GM23248 (cell line): ENCODE measurements at places on chromosomes 13 and 19. TPM values are rescaled to one million over a fixed set of nuclear protein-coding genes. Genes with fewer than 3 reads are reported as not detected.

- peak; percentile 99 for DNase-seq
Observed at GRCh38 chr19:7159105-7159933, 89.8 kb downstream of the ZNF557 start.

The MISP3 gene
- total RNA-seq = 1.3 TPM in 1 of 2 replicates, not detected in the other

DNA sequence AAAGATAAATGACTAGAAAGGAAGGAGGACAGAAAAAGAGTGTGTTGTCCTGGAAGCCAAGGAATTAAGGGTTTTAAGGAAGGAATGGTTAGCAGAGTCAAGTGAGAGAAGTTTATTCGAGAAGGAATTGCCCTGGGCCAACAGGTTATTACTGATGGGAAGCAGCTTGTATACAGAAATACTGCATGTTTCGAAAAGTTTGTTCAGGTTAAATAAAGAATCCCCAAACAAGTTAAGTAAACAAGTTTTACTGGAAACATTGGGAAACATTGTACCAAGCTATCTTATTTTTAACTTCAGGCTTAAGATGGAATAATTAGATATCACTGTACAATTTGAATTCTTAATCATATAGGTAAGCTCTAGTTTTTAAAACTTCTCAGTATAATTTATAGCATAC, 28.2 kb upstream of the FBXL3 start:
- DNase-seq = no peak

GRCh38 chr19:2099054-2099501, 2.4 kb downstream of the IZUMO4 start:
- DNase-seq = no peak

The CRX gene
- total RNA-seq = not detected in 2 replicates

The KLF5 gene
- total RNA-seq = 5.5 and 6.1 TPM in 2 replicates

DNA sequence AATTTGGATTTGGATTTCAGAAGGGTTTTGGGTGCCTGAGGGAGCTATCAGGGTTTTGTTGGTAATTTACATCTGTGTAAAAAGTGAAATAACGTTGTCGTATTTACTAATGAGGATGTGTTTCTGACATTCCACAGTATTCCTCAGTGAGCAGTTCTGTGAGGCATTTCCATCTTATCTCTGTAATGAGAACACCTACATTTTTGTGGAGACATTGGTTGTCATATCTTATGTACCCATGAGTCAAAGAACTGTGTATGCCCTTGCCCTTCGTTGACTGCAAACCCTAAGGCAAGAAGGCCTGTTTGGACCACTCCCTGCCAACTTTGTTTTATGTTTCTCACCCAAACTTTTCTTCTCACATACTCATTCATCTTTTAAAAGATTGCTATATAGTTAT, 14.2 kb upstream of the IL17D start:
- no peak for DNase-seq

DNA sequence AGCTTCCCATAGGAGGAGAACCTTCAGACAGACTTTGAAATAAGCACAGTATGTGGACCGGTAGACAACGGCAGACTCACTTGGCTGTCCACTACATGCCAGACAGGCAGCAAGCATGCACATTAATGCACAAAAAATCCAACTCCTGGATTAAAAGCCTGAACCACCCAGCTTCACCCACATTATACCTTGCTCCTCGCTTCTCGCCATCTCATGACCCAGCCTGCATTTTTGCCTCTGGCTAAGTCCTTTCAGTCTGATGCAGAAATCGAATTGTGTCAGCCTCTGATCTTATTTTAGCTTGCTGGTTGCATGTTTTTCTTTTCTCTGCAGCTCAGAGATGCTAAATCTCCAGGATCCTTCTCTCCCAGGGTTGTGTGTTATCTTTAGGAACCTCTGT, 358.7 kb downstream of the RFC3 start:
- DNase-seq = no peak

- DNase-seq = no peak
Observed at GRCh38 chr13:109990296-109990695, 203.9 kb upstream of the IRS2 start.

The ZNF571 gene
- 2.3 and 2.9 TPM in 2 replicates for total RNA-seq

- peak; percentile 79 for DNase-seq
Observed at GRCh38 chr19:28519952-28520861, 692.7 kb downstream of the UQCRFS1 start.

DNA sequence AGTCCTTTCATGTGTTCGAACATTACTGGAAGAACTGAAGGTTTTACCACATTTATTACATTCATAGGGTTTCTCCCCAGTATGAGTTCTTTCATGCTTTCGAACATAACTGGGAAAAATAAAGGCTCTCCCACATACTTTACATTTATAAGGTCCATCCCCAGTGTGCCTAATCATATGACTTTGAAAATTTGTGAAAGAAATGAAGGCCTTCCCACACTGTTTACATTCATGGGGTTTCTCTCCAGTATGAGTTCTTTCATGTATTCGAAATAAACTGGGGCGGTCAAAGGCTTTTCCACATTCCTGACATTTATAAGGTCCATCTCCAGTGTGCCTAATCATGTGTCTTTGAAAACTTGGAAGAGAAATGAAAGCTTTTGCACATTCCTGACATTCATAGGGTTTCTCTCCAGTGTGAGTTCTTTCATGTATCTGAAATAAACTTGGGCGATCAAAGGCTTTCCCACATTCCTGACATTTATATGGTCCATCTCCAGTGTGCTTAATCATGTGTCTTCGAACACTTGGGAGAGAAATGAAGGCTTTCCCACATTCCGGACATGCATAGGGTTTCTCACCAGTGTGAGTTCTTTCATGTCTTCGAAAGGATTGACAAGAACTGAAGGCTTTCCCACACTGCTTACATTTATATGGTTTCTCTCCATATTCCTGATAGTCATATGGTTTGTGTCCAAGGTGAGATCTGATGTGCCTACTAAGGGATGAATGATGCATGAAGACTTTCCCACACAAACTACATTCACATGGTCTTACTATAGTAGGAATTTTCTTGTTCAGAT, 24.0 kb downstream of the ZNF564 start:
- DNase-seq = peak; percentile 60

The ANKLE1 gene
- total RNA-seq = 0.54 and 1.4 TPM in 2 replicates

- DNase-seq = no peak
Observed at GRCh38 chr13:53123536-53123935, 94.9 kb downstream of the OLFM4 start.

- no peak for DNase-seq
Observed at GRCh38 chr13:31131470-31131961, 30.2 kb downstream of the HSPH1 start.

DNA sequence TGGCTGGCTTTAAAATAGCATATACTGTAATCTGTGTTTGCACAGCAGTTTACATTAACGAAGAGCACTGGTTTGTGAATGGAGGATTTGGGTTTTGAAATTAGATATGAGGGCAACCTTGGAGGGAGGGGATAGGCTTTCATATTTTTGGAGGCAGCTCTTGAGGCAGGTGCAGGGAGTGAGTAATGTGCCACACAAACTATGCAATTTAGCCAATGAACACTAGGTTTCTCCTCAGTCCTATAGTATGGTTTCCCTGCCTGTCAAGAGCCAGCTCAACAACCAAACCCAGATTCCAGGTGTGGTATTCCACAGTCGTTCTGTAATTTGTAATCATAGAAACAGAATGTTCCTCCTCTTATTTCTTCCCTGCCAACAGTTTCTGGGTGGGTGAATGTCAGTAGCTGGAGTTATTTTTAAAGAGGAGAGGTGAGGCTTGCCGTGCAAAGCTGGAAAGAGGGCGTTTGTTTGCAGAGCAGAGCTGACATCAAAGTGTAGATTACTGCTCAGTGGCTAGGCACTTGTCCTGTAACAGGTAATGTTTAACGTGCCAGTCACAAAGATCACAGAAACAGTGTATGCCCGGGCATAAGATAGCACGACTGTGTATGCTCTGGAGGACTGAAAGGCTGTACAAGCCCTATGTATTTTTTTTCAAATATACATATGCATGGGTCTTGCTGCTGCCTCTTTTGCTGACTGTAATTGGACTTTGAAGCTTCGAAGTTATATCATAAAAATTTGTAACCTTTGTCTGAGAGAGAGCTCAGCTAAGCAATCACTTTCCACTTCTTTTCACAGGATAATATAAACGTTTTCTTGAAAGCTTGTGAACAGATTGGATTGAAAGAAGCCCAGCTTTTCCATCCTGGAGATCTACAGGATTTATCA, 124.2 kb downstream of the LMO7 start:
- peak; percentile 32 for DNase-seq

DNA sequence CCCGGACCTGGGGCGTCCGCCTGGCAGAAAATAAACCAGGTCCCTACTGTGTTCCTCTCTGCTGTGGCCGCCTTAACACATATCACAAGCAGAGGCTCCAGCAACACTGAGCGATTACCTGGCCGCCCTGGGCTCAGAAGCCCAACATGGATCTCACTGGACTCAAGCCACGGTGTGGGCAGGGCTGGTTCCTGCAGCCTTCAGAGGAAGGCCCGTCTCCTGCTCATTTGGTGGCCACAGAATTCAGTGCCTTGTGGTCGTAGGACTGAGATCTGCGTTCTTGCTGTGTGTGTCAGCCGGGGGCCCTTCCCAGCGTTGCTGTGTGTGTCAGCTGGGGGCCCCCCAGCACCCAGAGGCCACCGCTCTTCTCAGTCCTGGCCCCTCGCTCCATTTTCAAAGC, 30.2 kb downstream of the C2CD4C start:
- DNase-seq = no peak

The AMH gene
- not detected in 2 replicates for total RNA-seq

DNA sequence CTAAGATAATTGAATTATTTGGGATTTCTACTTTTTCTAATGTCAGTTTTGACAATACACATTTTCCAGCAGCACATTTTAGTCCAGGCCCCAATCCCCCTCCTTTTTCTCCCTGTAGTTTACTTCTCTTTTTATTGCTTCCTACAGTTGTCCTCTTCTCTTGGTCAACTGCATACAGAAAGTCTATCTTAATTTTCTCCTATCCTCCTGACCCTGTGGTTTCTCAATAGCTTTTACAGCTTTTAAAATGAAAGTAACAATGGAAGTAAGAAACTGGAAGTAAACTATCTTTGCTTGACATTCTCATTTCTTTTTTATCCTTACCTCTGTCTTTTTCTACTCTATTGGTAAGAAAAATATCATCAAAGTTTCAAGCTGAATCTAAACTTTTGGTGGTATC, 106.5 kb upstream of the OXGR1 start:
- DNase-seq = no peak

DNA sequence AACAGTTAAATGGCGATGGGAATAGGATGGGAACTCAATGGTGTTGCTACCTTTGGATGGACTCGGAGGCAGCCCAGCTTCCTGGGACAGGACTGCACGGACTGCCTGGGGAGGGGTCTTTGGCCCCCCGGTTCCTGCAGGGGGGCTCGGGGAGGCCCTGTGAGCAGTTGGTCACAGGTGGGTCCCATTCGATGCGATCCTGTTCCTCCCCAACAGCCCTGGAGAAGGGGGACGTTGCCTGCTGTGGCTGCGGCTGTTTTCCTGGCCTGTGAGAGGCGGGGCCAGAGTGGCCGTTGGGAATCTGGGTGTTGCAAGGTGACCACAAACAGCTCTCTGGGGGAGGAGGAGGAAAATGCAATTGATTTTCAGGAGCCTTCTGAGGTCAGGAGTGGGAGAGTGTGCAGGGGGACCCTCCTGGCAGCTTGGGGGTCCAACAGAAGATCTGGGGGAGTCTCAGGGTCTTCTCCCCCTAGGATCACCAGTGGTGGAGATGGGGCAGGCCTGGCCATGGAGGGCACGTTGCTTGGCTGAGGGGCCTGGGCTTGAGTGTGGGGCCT, 1.9 kb upstream of the PLPPR3 start:
- DNase-seq = no peak

DNA sequence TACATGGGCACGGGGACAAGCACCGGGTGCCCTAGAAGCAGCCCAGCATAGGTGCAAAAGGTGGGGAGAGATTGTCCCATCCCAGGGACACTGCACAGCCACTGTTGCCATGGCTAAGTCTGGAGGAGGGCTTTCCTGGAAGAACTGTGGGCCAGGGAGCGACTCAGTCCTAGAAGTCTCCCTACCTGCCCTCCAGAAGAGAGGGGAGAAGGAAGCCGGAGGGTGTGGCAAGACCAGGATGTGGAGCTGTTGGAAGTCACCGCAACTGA, 2.3 kb upstream of the FBN3 start:
- DNase-seq = no peak
